ENCODE measurements at places on chromosomes 3 and 15.
A peak's percentile ranks its signal among the peaks of the same experiment; 100 is the strongest.

DNA sequence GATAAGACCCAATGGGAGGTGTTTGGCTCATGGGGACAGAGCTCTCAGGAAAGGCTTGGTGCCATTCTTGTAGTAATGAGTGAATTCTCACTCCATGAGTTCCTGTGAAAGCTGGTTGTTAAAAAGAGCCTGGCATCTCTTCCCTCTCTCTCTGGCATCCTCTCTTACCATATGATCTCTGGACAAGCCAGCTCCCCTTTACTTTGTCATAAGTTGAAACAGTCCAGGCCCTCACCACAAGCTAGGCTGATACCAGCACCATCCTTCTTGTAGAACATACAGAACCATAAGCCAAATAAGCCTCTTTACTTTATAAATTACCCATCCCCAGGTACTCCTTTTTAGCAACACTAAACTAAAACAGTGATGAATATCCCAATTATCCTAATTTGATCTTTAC lies 166.9 kb upstream of the TMC3 start:
- DNase-seq, result no peak

- DNase-seq, result no peak
Measured at GRCh38 chr3:177411201-177411600, 213.9 kb upstream of the TBL1XR1 start.

DNA sequence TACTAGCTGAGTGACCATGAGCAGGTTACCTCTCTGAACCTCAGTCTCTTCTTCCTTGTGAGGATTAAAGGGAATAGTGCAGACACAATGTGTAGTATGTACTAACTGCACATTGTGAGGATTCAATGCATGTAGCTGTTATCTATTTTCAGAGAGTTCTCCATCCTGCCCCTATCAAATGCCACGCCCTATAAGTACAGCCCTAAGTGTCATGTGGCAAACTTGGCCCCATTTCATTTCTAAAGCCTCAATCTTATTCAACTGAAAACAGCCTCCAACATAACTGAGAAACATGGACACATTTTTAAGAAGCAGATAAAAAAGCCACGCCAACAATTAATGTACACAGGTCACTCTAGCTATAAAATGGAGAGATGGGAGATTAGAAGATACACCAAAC lies 220.0 kb downstream of the TBL1XR1 start:
- DNase-seq, result no peak

DNA sequence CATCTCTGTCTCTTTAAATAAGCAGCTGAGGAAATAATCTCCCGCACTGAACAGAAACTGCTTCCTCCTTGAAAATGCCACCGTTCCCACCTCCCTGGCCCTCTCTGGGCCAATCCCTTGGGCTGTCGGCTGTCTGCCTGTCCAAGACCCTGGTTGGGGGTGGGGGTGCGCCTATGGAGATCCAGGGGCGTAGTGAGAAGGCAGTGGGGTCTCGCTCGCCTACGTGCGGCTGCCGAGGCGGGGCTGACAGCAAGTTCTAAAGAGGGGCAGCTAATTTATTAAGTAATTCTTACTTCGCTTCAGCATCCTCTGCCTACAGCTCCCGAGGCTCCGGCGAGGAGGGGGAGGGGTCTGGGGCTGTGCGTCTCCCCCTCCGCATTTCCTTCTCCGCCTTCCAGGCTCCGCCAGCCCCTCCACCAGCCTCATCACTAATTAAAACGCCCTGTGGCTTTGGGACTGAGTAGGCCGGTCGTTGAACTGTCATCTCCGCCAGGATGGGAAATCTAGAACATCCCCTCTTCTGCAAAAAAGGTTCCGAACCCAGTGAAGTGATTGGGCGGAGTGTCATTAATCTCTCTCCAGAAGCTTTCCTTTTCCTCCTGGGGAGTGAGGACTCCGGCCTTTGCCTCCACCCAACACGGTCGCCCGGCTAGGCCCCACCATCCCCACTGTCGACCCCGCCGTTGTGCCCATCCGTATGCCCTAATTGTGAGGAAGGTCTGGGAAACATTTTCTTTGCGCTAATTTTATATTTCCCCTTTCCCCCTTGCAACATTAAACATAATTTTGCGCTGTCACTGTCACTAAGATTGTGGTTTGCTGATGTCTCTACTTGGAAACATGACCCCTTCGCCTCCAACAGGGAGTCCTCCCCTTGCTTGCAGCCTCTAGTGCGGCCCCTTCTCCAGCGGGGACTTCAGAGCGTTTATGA lies 16.9 kb downstream of the NR2F2 start:
- no peak for DNase-seq

DNA sequence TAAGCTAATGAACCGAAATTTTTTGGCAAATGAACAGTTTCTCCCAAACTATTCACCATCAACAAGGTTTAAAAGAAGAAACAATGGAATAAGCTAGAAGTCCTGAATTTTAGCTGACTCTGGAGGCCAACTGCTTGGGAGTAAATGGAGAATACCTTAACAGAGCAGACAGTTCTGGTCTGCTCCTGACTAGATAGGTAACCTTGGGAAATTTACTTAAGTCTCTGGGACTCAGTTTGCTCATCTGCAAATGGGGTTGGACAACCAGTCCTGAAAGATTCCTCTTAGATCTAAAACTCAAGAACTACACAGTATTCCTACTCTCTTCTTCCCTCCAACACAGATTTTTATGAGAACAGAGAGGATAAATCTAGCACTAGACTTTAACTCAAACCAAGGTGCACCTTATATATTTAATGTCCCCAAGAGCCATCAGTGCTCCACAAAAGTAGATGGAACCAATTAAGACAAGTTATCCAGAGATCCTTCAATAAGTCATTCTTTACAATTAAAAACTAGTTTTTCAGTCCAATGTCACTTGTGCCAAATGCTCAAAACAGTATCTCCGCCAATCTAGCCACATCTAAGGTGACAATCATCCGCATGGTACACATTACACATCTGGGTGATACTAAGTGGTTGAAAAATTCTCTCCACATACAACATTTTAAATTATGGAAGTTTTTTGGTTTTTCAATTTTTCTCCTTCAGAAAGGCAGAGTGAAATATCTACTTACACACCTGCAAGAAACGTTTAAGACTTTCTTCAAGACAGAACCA lies 1.5 kb downstream of the RHOA start:
- no peak for DNase-seq

DNA sequence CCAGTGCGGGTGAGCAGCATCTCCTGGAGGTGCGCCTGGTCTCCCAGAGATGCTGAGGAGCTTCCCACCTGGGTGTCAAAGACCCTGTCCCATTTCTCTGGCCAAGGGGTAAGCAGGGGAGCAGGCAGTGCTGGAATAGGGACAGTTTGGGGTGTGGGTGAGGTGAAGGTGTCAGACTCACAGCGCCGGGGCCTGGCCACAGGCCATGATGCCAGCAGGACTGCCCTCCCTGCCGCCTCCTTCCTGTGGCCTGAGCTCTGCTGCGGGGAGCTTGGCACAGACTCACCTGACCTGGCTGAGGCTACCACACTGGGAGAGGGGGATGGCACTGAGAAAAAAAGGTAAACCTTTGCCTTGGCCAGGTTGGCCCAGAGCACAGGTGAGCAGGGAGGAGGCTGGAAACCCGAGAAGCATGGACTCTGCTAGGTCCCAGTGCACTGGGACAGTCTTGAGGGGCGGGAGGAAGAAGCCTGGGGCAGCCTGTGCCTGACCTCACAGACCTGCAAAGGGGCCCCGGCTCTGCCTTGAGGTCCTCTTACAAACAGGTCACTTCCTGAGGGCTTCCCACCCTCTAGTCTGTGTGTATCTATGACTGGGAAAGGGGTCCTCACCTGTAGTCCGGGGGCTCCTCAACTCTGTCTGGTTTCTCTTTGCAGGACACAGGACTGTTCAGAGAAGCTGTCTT lies 28.2 kb downstream of the GRAMD2A start:
- no peak for DNase-seq

GRCh38 chr15:80856809-80857377 lies 77.7 kb downstream of the CEMIP start:
- no peak for DNase-seq

DNA sequence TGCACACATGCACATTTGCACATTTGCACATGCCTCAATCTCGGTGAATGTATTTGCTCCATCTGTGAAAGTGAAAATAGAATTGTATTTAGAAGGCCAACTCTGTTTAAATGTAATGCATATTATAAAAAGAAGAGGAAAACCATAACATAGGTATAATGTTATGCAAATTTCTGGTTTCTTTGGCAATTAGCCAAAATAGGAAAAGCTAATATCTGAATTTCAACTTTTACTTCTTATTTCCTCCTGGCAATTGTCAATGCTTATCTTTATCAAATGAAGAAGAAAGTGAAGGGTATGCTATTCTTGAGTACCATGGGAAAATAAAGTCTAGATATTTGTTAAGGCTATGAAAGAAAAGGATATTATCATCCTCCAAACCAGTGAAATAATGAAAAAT lies 76.7 kb upstream of the SLC2A2 start:
- no peak for DNase-seq

- DNase-seq, result no peak
Measured at GRCh38 chr3:425079-425478, 228.5 kb downstream of the CHL1 start.

DNA sequence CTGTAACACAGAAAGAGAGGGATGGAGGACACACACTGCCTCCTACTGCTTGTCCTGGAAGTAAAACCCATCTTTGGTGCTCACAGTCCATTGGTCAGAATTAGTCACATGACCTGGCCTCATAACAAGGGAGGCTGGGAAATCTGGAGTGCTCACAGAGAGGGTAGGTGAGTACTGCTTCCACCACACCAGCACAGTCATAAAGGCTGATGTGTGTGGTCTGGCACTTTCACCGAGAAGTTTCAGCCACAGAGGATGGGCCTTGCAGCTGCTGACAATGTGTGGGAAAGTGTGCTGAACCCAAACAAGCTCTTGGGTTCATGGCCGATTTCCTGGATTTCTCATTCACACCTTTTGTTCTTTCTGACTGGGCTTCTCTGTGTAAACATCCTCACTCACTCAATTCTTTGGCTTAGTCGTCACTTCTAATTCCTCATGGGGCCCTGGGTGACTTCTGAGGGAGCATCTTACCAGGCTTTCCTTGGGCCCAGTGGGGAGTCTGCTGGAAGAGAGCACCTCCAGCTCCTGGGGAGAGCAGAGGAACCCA lies 100.7 kb downstream of the ASB7 start:
- DNase-seq, result no peak

GRCh38 chr3:190076136-190076535 lies 44.6 kb downstream of the P3H2 start:
- DNase-seq, result no peak

- DNase-seq, result no peak
Measured at GRCh38 chr3:11807686-11808085, 39.0 kb downstream of the TAMM41 start.

- no peak for DNase-seq
Measured at GRCh38 chr3:120567370-120568201, 28.6 kb upstream of the NDUFB4 start.

- no peak for DNase-seq
Measured at GRCh38 chr3:76111808-76112207, 326.5 kb upstream of the ZNF717 start.

DNA sequence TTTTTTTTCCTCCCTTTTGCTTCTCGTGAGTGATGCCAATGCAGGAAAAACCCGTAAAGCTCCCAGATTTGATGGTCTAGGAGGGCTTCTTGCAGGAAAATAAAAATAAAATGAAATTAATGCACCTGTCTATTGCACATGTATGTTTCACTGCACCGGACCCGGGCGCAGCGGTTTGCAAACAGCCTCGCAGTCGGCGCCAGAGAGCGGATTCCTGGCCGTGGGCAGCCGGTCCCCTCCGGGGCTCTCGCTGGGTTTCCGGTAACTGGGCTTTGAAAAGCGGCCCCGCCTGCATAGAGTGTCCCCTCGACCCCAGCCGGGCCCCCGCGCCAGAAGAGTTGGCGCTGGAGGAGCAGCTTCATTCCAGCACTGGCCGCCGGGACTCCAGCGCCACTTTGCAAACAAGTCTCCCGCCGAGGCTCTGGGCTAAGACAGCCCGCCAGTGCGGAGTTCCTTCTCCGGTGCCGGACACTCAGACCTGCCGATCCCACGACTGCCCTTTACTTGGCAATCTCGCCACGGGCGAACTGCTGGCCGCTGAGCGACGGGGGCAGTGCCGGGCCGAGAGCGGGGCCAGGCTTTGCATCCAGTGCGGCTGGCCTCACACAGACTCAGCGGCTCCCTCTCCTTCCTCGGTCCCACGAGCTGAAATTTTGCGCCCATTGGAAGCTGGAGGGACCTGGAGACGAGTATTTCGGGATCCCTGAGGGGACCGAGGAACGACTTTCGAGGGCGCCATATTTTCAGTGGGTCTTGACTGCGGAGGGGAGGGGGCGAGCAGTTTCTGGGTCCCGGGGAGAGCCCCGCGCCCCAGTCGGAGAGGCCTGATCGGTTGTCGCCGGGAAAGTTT lies 225.9 kb upstream of the C2CD4B start:
- DNase-seq, result peak; percentile 9

DNA sequence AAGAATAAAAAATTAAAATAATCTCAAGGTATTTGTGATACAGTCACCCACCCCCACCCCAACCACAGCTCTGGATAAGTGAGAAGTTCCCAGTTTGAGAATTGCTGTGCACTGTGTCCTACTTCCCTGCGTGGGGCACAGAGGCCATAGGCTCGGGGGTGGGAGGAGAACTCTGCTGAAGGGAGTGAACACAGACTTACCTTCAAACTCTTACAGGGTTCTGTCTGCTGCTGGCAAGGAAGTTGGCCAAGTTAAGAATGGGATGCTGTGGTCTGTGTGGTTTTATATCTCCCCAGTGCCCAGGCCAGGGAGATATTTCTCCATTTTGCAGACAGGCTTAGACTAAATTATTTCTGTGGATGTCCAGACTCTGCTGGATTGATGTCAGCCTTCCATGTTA lies 37.6 kb downstream of the SPTSSB start:
- DNase-seq, result no peak

- no peak for DNase-seq
Measured at GRCh38 chr3:151483961-151484520, 23.2 kb upstream of the IGSF10 start.

DNA sequence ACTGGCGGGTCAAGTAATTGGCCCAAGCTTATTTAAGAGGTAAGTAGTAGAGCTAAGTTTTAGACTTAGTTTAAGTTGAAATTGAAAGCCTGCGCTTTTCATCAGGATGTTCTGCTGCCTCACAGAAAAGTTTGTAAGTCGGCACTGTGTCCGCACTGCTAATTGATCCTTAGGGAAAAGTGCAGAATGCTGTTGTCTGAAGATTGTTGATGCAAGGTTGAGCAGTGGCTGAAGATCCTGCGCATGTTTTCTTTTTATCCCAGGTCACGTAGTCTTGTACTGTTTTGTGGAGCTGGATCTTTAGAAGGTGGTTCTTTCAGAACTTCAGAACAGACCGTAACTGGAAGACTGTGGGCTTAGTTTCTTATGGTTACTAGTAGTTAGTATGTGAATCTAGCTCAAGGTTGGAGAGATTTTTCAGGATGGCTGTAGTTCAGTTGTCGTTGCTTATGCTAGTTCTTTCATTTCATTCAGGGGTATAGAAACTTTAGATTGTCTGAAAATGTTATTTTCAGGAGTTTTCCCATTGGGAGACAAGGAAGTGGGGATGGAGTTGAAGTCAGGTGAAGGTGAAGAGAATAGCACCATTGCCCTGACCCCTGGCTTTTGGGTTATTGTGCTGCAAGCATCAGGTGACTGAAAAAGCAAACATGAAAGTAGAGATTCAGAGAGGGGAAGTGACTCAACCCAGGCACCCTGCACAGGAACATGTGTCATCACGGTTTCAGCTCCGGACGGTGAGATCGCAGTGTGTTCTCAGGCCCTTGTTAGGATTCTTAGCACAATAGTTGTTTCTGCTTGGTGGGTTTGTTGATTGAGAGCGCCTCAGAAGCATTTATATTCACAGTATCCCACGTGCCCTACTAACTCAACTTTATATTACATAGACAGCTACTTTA lies 32.8 kb downstream of the AKAP13 start:
- DNase-seq, result peak; percentile 42

All from 8988T (cell line).